Activated naive CD4-positive, alpha-beta T cell treated with anti-CD3 and anti-CD28 coated beads for 36 hours (primary cell): ENCODE measurements at places on chromosomes 13 and 19.
A peak's percentile ranks its signal among the peaks of the same experiment; 100 is the strongest.

GRCh38 chr13:76000131-76000530 is 364.0 kb downstream of the LMO7 start:
- no peak overlapping the region for H3K4me3 ChIP-seq
- no peak for DNase-seq
- H3K36me3 ChIP-seq = no peaks in the 10 kb centered on the region

DNA sequence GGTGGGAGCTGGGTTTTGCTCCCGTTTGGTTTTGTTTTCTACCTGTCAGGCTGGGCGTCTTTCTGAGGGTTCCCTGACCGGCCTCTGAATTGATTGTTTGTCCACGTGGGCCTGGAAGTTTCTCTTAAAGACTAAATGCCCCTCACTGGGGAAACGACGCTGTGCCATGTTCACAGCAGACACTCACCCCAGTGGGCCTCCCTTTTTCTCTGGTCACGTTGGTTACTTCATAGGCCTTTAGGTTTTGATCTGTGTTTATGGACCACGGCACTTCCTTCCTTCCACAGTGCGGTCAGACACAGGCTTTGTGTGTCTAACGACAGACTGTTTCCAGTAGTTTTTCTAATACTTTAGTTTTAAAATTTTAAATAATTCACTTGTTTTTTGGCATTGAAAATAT is 20.1 kb upstream of the NDUFS7 start:
- peaks cover 28% of the 10 kb centered on the region for H3K4me1 ChIP-seq
- H3K36me3 ChIP-seq = peaks cover 26% of the 10 kb centered on the region
- H3K4me3 ChIP-seq = no peak overlapping the region
- H3K27ac ChIP-seq = no peak overlapping the region
- no peaks in the 10 kb centered on the region for H3K27me3 ChIP-seq
- peak; percentile 31 for DNase-seq

DNA sequence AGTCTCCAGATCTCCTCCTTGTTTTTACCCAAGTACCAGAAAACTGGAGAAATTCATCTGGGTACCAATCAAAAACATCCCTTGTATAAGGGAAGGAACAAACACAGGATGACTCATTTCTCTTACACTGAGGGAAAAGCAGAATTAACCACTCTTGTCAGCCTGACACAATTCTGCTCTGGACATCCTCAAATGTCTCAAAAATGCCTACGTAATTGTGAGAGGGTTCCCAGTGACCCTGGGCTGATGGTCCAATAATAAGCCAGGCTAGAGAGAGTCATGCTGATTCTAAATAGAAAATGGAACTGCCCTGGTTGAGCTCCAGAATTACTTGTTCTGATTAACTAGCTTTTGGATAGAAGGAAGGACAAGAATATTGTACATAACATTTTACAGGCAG is 14.5 kb downstream of the ZNF708 start:
- H3K27ac ChIP-seq = peak overlapping the region; percentile 50
- H3K4me3 ChIP-seq = no peak overlapping the region
- H3K36me3 ChIP-seq = peaks cover 44% of the 10 kb centered on the region
- no peaks in the 10 kb centered on the region for H3K27me3 ChIP-seq
- H3K4me1 ChIP-seq = peaks cover 46% of the 10 kb centered on the region

DNA sequence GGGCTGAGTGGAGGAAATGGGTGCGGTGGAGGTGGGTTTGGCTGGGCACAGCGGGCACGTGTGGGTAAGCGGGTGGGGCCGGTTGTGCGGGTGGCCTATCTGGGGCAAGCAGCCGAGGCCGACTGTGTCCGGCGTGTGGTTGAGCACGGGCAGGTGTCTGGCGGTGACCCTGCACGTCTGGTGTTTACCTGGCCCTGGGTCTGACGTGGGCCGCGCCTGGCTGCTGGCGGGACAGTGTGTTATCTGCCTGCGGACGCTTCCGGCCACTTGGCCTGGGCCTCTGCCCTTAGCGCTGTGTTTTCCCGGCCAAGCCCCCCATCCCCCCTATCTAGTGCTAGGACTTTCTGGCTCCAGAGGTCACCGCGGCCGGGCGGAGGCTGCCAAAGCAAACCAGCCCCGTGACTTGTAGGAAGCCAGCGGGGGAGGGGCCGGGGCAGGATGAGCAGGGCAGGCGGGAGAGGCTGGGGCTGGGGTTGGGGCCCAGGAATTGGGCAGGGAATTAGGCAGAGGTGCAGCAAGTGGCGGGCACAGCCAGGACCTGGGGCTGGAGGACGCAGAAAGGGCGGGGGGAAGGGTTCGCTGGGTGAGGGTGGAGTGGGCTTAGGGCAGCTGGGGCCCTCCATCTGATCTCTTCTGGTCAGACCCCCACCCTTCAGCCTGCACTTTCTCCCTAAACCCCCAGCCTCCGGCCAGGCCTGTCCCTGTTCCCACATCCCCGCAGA is 534 bp upstream of the HPN start:
- H3K4me3 ChIP-seq = peak overlapping the region; percentile 55
- H3K4me1 ChIP-seq = peaks cover 42% of the 10 kb centered on the region
- peak; percentile 58 for DNase-seq
- H3K36me3 ChIP-seq = no peaks in the 10 kb centered on the region

GRCh38 chr19:11201791-11202190 is 4.4 kb upstream of the KANK2 start:
- no peaks in the 10 kb centered on the region for H3K36me3 ChIP-seq
- H3K27me3 ChIP-seq = peaks cover 2% of the 10 kb centered on the region
- H3K4me3 ChIP-seq = no peak overlapping the region
- H3K4me1 ChIP-seq = no peaks in the 10 kb centered on the region

DNA sequence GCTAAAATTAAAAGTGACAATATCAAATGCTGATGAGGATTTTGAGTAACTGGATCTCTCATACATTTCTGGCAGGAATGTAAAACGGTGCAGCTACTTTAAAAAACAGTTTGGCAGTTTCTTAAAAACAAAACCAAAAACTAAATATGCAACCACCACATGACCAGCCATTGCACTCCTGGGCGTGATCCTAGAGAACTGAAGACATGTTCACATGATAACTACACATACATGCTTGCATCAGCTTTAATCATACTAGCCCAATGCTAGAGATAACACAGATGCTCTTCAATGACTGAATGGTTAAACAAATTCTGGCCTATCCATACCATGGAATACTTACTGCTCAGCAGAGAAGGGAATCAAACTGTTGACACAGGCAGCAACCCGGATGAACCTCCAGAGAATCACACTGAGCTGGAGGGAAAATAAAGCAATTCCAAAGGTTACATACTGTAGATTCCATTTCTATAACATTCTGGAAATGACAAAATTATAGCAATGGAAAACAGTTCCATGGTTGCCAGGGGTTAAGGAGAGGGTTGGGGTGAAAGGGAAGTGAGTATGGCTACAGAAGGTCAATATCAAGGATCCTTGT is 25.5 kb upstream of the NAXD start:
- peaks cover 2% of the 10 kb centered on the region for H3K27me3 ChIP-seq
- H3K27ac ChIP-seq = no peak overlapping the region
- H3K4me1 ChIP-seq = peaks cover 3% of the 10 kb centered on the region
- H3K4me3 ChIP-seq = no peak overlapping the region

- no peak for DNase-seq
- no peaks in the 10 kb centered on the region for H3K4me1 ChIP-seq
- H3K4me3 ChIP-seq = no peak overlapping the region
- no peaks in the 10 kb centered on the region for H3K36me3 ChIP-seq
- H3K27me3 ChIP-seq = peaks cover 5% of the 10 kb centered on the region
- H3K27ac ChIP-seq = no peak overlapping the region
Observed at GRCh38 chr13:102220681-102221228, 181.1 kb downstream of the FGF14 start.

DNA sequence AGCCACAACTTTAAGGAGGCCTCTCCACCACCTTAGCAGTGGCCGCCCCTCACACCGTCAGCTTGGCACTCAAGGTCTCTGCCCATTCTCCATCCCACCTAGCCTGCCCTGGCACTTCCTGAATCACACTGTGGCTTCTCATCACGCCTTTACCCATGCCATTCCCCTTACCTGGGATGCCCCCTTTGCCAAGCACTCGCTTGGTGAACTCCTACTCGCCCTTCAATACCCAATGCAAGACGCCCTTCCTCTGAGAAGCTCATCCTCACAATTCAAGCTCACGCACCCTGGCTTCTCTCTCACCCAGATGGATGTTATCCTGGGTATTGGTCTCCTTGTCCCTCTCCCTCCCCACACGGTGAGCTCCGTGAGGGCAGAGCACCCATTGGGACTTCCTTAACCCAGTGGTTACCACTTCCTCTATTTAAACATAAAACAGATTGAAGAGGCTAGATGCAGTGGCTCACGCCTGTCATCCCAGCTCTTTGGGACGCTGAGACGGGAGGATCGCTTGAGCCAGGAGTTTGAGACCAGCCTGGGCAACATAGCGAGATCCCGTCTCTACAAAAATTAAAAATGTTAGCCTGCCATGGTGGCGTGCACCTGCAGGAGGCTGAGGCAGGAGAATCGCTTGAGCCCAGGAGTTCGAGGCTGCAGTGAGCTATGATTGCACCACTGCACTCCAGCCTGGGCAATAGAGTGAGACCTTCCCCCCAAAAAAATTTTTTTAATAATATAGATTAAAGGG is 12.6 kb upstream of the SHD start:
- H3K4me1 ChIP-seq = peaks cover 20% of the 10 kb centered on the region
- no peak overlapping the region for H3K4me3 ChIP-seq
- no peak for DNase-seq
- H3K36me3 ChIP-seq = peaks cover 32% of the 10 kb centered on the region
- H3K27ac ChIP-seq = no peak overlapping the region

GRCh38 chr19:29851769-29852521 is 40.2 kb downstream of the CCNE1 start:
- no peak overlapping the region for H3K27ac ChIP-seq
- peaks cover 14% of the 10 kb centered on the region for H3K4me1 ChIP-seq
- DNase-seq = peak; percentile 43
- H3K27me3 ChIP-seq = no peaks in the 10 kb centered on the region
- H3K36me3 ChIP-seq = no peaks in the 10 kb centered on the region

- H3K27ac ChIP-seq = no peak overlapping the region
- H3K27me3 ChIP-seq = peaks cover 27% of the 10 kb centered on the region
- no peak overlapping the region for H3K4me3 ChIP-seq
- no peaks in the 10 kb centered on the region for H3K4me1 ChIP-seq
Observed at GRCh38 chr13:33080972-33081590, 64.9 kb downstream of the KL start.

DNA sequence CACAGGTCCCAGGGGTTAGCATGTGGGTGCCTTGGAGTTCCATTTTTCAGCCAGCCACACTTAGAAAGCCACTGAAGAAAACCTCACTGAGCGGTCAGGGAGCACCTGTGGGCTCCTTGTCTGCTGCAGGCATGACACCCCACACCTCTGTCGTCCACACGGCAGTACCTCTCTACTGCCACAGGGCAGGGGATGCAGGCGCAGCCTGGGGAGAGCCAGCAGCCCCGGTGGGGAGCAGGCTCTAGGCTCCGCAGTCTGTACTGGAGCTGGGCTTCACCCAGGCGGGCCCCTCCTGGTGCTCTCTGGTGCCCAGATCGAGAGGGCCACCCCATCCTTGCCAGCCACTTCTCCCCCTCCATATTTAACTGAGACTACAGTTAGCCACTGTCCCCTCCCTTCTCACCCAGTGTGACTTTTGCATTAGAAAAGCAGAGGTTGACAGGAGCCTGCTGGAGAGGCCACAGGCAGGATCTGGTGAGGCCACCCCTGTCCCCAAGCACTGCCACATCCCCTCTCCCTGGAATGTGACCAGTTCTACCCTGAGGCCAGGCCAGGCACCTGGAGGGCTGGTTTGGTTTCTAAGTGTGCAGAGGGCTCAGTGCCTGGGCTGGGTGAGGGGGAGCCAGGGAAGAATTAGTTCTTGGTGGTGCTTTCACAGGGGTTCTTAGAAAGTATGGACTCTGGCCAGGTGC is 104.4 kb downstream of the KDM4B start:
- peaks cover 3% of the 10 kb centered on the region for H3K4me1 ChIP-seq
- no peak overlapping the region for H3K4me3 ChIP-seq
- DNase-seq = no peak
- H3K27me3 ChIP-seq = no peaks in the 10 kb centered on the region
- no peaks in the 10 kb centered on the region for H3K36me3 ChIP-seq

- no peak for DNase-seq
- no peak overlapping the region for H3K4me3 ChIP-seq
- no peak overlapping the region for H3K27ac ChIP-seq
- H3K36me3 ChIP-seq = no peaks in the 10 kb centered on the region
Observed at GRCh38 chr13:85367887-85368286, 431.3 kb downstream of the SLITRK6 start.

- no peak overlapping the region for H3K4me3 ChIP-seq
- no peak for DNase-seq
- H3K36me3 ChIP-seq = peaks cover 11% of the 10 kb centered on the region
- peaks cover 2% of the 10 kb centered on the region for H3K4me1 ChIP-seq
Observed at GRCh38 chr19:6728346-6728745, 7.9 kb upstream of the C3 start.

GRCh38 chr13:113152984-113153809 is 5.3 kb upstream of the PROZ start:
- peaks cover 4% of the 10 kb centered on the region for H3K27me3 ChIP-seq
- H3K4me3 ChIP-seq = peak overlapping the region; percentile 74
- H3K36me3 ChIP-seq = peaks cover 1% of the 10 kb centered on the region

GRCh38 chr19:39021063-39021462 is 11.3 kb downstream of the FBXO27 start:
- no peaks in the 10 kb centered on the region for H3K36me3 ChIP-seq
- H3K4me1 ChIP-seq = no peaks in the 10 kb centered on the region
- DNase-seq = no peak
- no peak overlapping the region for H3K27ac ChIP-seq

DNA sequence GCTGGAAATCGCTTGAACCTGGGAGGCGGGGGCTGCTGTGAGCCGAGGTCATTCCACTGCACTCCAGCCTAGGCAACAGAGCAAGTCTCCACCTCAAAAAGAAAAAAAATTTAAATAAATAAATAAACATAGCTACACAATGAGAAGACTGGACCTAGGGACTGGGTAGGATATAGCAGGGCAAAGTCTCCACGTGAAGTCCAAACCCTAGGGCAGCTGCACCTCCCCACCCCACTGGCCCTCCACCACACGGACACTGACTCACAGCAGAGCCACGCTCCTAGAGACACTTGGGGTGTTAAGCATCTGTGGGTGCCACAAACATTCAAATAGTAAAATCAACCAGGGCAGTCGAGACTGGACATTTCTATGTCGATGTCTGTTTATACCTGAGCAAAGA is 7.1 kb downstream of the LATS2 start:
- no peaks in the 10 kb centered on the region for H3K36me3 ChIP-seq
- H3K27ac ChIP-seq = no peak overlapping the region
- H3K4me3 ChIP-seq = no peak overlapping the region
- peaks cover 5% of the 10 kb centered on the region for H3K27me3 ChIP-seq

- H3K4me1 ChIP-seq = peaks cover 15% of the 10 kb centered on the region
- H3K27ac ChIP-seq = no peak within 1 kb of the TSS
- peaks cover 22% of the 10 kb centered on the region for H3K27me3 ChIP-seq
- H3K4me3 ChIP-seq = no peak within 1 kb of the TSS
Observed at GRCh38 chr19:44905437-44906160, at the start of gene APOE. APOE (plus strand) TSS chr19:44905796; CDS start chr19:44906625, 829 bp downstream.
